8988T (cell line): ENCODE measurements at places on chromosomes 4 and X.

DNA sequence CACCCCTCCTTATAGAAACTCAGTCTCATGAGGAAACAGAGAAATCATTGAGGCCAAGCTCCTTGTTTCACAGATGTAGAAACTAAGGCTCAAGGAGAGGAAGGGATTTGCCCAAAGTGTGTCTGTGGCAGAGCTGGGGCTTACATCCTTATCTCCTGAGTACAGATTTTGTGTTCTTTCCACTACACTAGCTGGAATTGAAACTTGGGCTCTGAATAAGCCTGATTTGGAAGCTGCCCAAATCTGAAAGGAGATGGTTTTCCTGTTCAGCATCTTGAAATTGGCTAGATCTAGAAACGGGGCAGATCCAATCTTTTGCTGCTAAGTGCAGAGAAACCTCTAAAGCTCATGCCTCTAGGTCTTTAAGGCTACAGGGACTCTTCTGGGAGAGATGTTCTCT is 24.3 kb downstream of the AWAT2 start:
- DNase-seq, result no peak

DNA sequence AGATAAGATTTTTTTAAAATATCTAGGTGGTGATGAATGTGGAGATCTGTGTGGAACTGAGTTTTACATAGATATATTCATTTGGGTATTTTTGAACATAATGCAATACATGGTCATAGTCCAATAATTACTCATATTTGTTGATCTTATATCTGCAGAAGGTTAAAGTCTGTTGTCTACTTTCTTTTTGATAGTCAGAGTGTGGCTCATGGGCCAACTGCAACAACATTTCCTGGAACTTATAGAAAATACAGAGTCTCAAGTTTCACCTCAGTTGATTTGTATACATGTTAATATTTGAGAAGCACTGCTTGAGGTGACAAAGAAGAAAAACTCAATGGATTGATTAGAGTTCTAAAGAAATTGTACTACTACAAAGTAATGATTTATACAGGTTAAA is 408.4 kb downstream of the ARAP2 start:
- DNase-seq, result no peak

- peak; percentile 11 for DNase-seq
Measured at GRCh38 chrX:11908371-11908770, 150.3 kb downstream of the MSL3 start.

- DNase-seq, result peak; percentile 29
Measured at GRCh38 chr4:123564758-123565346, 168.3 kb downstream of the SPRY1 start.

DNA sequence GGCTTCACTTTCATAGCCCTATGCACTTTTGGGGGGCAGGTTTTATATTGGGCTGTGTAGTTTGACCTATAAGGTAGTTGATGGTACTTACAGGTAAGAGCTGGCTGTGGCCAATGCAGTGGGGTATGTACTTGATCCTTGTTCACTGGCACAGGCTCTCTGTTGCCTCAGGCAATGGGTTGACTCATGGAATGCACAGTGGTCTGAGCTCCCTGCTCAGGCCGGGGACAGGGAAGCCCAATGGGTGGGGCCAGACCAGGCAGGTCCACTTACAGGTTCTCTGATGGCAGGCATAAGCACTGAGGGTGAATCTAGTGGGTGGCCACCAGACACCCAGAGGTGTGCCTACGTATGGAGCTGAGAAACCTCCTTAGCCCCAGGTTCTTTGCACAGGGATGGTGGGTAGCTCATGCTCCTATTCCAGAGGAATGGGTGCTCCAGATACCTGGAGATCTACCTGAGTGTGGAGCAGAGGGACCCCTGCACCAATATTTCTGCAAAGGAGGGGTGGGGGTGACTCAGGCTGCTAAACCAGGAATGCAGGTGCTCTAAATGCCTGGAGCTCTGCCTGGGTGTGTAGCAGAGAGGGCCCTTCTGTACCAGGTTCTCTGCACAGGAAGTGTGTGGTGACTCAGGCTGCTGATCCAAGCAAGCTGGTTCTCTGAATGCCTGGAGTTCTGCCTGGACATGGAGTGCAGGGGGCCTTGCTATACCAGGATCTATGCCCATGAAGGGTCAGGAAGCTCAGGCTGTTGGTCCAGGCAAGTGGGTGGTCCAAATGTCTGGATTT is 52.3 kb downstream of the IL1RAPL2 start:
- DNase-seq, result no peak

DNA sequence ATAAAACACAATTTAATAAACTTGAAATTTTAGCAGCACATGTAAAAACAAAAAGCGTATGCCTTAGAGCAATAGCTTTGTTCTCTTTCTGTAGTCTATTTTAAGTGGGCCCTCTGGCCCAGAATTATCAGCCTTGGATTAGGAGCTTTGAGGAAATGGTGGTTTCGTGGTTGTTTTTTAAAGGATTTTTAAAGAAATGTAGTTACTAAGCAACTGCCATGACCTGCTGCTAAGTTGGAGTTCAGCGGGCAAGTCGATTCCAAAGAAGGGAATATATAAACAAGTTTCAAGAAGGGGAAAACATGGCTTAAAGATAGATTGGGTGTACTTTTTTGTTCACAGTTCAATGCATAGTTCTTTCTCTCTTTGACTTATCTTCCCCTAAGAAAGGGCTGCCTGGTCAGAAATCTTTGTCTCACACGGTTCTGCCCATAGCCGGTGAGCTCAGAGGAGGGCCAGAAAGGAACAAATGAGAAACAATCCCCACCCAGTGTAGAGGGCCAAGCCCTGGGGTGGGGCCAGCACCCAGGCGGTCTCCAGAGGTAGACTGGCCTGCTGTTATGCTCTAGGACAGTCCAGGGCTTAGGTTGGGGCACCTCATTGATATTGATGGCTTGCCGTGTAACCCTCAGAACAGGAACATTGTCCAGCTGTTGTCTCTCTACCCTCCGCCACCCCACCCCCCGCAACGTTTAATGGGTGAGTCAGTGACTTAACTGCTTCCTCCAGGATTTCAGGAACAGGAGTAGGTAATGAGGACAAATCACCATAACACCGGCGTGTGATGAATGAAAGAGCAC is 32.5 kb downstream of the DLG3 start:
- no peak for DNase-seq

GRCh38 chr4:151766691-151767090 is 5.9 kb upstream of the GATB start:
- no peak for DNase-seq

GRCh38 chr4:80279751-80280150 is 13.3 kb downstream of the FGF5 start:
- no peak for DNase-seq

GRCh38 chr4:89898304-89898716 is 3.7 kb downstream of the MMRN1 start:
- DNase-seq, result no peak

DNA sequence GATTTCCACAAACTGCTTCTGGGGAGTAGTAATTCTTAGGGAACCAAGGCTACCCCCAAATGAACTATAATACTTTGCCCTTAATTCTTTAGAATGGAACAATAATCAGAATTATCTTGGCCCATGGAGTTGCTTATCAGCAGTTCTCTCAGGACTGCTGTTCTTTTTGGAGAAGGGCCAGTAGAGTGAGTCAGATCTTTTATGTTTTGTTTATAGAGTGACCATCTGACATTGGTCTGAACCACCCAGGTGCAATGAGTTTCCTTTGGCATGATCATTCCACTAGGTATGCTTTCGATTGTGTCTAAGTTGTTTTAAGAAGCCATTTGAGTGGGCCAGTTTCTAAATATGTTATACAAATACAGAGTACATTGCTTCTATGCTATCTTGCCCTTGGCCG is 31.8 kb downstream of the PRRG1 start:
- no peak for DNase-seq

DNA sequence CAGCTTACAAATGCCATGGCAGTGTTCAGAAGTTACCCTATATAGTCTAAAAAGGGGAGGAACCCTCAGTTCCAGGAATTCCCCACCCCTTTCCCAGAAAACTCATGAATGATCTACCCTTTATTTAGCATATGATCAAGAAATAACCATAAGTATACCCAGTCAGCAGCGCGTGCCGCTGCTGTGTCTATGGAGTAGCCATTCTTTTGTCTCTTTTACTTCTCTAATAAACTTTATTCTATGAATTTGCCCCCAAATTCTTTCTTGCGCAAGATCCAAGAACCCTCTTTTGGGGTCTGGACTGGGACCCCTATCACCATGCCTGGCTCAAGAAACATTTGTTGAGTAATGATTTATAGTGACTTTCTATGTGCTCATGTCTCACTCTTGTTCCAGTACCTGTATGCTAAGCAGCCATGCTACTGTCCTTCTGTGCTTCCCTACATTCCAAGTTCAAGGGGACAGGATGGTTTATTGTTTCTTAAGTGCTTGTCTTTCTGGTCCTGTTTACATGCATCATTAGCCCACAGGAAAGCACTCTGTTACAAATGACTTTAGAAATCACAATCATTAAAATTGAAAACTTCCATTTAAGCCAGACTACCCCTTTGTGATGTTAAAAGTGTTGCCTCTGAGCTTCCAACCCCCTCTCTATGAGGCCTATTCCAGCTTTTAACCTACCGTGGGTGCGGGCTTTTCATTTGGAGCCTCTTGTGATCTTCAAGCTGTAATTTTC is 63.4 kb upstream of the S100G start:
- DNase-seq, result no peak

DNA sequence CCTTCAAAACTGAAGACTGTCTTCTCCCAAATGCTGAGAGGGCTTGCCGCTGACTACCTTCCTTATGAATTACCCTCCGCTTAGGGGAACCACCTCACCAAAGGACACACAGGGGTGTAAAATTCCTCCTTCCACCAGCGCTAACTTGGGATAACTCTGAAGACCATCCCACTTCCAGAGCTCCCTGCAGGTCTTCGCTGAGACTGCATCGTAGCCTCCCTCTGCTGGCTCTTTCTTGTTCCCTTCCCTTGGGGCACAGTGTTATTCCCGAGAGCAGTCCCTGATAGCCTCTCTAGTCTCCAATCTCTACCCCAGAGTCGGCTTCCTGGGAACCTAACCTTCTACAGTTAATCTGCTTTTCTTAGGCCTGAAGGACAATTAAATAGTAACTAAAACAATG is 725.5 kb upstream of the ATOH1 start:
- no peak for DNase-seq

GRCh38 chr4:174332741-174333493 is 49.2 kb downstream of the CEP44 start:
- DNase-seq, result no peak

DNA sequence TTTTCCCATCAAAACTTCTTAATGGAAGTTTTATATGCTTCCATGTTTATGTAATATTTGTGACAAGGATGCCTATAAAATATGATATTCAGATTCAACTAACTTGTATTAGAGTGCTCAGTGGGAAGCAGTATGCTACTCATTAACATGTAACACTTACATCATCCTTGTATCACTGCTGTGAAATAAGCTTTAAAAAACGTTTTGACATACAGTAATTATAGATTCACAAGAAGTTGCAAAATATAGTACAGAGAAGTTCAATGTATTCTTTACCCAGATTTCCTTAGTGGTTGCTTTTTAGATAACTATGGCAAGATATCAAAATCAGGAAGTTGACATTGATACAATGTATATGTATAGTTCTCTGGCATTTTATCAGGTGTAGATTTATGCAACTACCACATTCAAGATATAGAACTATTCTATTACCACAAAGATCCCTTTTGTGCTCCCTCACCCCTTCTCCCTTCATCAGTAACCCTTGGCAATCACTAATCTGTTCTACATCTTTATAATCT is 56.3 kb downstream of the DTHD1 start:
- no peak for DNase-seq

DNA sequence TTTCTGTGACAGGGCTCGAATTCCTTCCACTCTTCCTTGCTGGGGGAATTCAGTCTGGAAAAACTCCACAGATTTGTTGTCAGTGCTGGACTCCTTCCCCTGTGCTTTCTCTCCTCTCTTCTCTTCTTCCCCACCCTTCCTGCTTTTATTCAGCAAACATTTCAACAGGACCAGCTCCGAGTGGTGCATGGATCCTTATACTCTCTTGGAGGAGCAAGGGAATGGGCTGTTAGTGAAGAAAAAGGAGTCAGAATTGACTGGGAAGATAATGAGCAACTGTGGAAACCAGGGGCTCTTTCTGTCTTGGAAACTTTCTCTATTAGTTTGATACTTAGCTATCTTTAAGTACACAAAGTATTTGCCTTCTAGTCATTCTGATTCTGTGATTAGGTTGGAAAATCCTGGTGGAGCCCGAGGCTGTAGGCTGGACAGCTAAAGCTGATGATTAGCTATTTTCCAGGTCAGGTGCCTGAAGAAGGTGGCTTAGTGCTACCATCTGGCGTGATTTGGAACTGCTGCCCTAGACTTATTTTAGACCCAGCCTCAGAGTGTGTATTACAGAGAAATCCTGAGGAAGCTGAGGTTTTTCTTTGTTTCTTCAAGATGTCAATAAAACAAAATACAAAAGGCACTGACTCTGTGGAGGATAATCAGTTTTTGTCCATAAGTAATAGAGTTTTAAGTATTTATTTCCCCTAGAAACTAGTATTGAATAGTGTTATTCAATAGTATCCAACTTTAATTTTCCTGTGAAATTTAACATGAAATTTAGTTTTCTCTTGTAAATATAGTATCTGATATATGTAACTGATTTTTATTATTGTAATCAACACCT is 38.4 kb downstream of the NAP1L5 start:
- DNase-seq, result peak; percentile 9

DNA sequence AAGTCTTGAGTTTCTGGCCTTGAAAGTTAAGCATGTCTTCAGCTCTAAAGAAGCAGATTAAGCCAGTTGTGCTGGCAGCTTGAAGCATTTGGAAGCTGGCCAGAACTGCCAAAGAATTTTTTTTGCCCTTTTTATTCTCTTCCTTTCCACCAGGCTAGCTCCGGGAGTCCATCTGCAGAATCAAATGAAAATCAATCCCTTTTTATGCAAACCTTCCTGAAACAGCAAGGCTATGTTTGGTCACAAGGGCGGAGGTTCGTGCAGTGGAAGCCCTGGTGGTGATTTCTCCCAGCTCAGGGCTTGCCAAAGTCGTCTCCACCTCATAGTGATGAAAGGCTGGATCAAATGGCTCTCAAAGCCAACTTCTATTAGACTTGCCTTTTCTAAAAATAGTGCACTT is 21.6 kb upstream of the C4orf54 start:
- DNase-seq, result no peak

DNA sequence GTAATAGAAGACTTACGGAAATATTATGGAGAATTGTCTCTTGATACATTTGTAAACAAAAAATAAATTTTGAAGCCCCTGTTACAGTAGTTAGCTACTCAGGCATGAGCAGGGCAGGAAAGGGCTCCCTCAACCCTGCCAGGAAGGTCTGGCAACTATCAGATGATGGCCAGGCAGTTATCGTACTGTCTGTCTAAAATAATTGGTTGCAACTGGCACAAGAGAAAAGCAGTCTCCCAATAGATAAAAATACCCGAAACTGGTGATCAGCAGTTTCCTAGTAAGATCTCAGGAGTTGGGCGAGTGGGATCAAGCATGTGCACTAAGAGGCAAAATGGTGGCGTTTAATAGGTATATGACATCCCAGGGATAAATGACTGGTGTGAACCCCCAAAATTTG is 1336.3 kb downstream of the C4orf33 start:
- DNase-seq, result no peak

- no peak for DNase-seq
Measured at GRCh38 chrX:15749642-15750610, 11.9 kb downstream of the CA5B start.

DNA sequence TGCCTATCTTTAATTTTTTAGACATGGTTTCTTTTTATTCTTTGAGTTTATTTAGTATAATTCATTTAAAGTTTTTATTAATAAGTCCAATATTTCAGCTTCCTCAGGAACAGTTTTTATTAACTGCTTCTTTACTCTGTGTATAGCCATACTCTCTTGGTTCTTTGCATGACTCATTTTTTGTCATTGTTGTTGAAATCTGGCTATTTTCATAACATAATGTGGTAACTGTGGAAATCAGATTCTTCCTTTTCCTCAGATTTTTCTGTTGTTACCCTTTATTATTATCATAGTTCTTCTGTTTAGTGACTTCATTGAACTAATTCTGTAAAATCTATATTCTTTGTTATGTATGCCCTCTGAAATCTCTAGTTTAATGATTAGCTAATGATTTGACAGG is 124.9 kb upstream of the CYSLTR1 start:
- no peak for DNase-seq
